Daoy (cell line): ENCODE measurements at places on chromosomes 6 and 20. TPM values are rescaled to one million over a fixed set of nuclear protein-coding genes. Genes with fewer than 3 reads are reported as not detected.

The ZSCAN23 gene
- 3.4 and 8.4 TPM in 2 replicates for total RNA-seq

The RIPOR3 gene
- 0.27 and 0.40 TPM in 2 replicates for total RNA-seq

The PAX1 gene
- under 0.01 and 0.12 TPM in 2 replicates for total RNA-seq

The EEF1A1 gene
- 13,896 and 16,278 TPM in 2 replicates for total RNA-seq

The LZTS3 gene
- 1.1 and 3.2 TPM in 2 replicates for total RNA-seq

The VSTM2L gene
- 6.9 and 10.0 TPM in 2 replicates for total RNA-seq

The BTN1A1 gene
- not detected in 2 replicates for total RNA-seq

The TAP2 gene
- 41.9 and 183 TPM in 2 replicates for total RNA-seq

The FAM217A gene
- total RNA-seq: not detected in 2 replicates

The GSTA3 gene
- not detected in 2 replicates for total RNA-seq

The BTBD3 gene
- total RNA-seq: 21.7 and 24.7 TPM in 2 replicates

The GJA10 gene
- not detected in 2 replicates for total RNA-seq

The USP49 gene
- 0.83 and 3.9 TPM in 2 replicates for total RNA-seq

The DDX43 gene
- not detected in 2 replicates for total RNA-seq

The SOBP gene
- total RNA-seq: 1.8 and 2.1 TPM in 2 replicates

The SYNJ2 gene
- total RNA-seq: 155 and 177 TPM in 2 replicates

The CRISP3 gene
- total RNA-seq: not detected in 2 replicates

The PTK7 gene
- total RNA-seq: 59.8 and 61.8 TPM in 2 replicates

The HLA-E gene
- total RNA-seq: 109 and 110 TPM in 2 replicates

The LRRC1 gene
- 12.2 and 13.1 TPM in 2 replicates for total RNA-seq

The DLGAP4 gene
- total RNA-seq: 12.9 and 17.2 TPM in 2 replicates

The FAXC gene
- 4.7 and 12.2 TPM in 2 replicates for total RNA-seq

The HCK gene
- total RNA-seq: 0.15 TPM in 1 of 2 replicates, not detected in the other

The AURKA gene
- 115 and 137 TPM in 2 replicates for total RNA-seq

The BMP7 gene
- total RNA-seq: 11.5 and 12.7 TPM in 2 replicates

The PLA2G7 gene
- total RNA-seq: not detected in 2 replicates

The C6orf52 gene
- total RNA-seq: 2.7 and 13.0 TPM in 2 replicates

The FUT9 gene
- under 0.01 and 0.03 TPM in 2 replicates for total RNA-seq

The ESR1 gene
- not detected in 2 replicates for total RNA-seq

The EZR gene
- 314 and 325 TPM in 2 replicates for total RNA-seq

The REPS1 gene
- 35.8 and 42.1 TPM in 2 replicates for total RNA-seq

The COL20A1 gene
- 0.97 and 1.3 TPM in 2 replicates for total RNA-seq

The HSPA1L gene
- 0.12 and 0.80 TPM in 2 replicates for total RNA-seq

The RNF114 gene
- total RNA-seq: 273 and 292 TPM in 2 replicates

The IRF4 gene
- total RNA-seq: 0.23 TPM in 1 of 2 replicates, not detected in the other
